ENCODE measurements at places on chromosomes 13 and 19.

- peak; percentile 68 for DNase-seq
Measured at GRCh38 chr13:45393941-45394570, 24.1 kb downstream of the SLC25A30 start.

DNA sequence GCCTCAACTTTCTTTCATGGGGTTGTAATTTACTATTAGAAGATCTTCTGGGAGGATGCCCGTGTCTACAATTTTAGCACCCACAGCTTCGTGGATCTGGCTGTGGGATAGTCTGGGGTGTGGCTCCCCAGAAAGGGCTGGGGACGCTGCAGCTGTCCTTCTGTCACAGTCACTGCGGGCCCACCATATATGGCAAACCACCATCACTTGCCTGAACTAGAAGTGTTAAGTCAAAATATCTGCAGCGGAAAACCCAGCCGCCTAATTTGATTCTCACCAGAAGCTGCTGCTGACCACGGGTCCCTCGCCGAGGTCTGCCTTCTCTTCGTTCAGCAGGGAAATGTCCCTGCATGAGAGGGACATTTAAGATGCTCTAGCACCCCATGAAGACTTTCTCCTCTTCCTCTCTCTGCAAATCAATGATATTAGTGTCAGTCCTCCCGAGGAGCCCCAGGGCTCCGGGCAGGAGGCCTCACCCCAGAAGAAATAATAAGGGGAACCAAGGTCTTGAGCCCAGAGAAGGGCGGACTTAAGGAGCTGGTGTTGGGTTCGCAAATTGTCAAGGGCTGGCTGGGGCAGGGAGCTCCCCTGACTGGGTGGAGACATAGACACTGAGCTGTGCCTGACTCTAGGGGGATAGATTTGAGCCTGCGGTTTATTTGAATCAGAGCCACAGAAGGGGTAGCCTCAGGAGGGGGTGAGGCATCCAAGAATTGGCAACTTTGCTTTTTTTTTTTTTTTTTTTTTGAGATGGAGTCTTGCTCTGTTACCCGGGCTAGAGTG is 3.0 kb upstream of the MATK start:
- DNase-seq = no peak

DNA sequence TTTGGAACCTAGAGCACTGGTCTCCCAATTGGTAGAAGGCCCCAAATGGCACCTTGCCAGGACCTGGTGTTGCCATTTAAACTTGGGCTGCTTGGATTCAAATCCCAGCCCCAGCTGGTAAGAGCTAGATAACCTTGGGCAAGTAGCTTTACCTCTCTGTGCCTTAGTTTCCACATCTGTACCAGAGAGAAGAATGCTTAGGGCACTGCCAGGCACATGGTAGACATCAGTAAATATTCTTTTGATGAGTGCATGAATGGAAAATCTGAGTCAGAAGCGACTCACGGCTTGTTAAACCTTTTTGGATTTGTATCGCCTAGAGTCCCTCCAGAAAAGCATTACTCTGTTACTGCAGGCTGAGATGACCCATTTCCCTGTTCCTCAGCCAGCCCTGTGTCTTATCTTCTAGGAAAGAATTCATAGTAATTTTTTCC is 90.9 kb downstream of the SIPA1L3 start:
- no peak for DNase-seq

GRCh38 chr19:748274-748598 is 2.7 kb upstream of the MISP start:
- DNase-seq = no peak

GRCh38 chr19:32540621-32541020 is 40.4 kb upstream of the PDCD5 start:
- no peak for DNase-seq

- no peak for DNase-seq
Measured at GRCh38 chr19:32232449-32232848, 113.0 kb upstream of the ZNF507 start.

All from GM13977 (cell line).